ENCODE measurements at places on chromosomes 7 and 10.

- no peak for DNase-seq
Measured at GRCh38 chr7:123460616-123461015, 73.8 kb downstream of the IQUB start.

GRCh38 chr7:156642306-156643045, 1.9 kb downstream of the RNF32 start:
- DNase-seq = no peak

DNA sequence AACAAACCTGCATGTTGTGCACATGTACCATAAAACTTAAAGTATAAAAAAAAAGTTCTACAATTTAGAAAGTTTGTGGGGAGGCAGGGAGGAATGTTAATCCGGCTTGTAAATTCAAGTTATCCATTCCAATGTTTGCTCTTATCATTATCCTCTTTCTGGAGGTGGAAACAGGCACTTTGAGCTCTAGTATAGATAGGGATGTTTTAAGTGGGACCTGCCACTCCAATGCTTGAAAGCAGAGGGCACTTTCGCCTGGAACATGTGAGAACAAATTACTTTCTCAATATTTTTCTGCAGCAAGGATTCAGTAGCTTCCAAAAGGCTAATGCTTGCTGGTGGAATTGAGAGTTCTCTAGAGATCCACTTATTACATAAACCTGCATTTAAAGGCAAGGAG, 45.6 kb downstream of the FEZF1 start:
- no peak for DNase-seq

- DNase-seq = no peak
Measured at GRCh38 chr10:103781329-103782061, 73.9 kb downstream of the SH3PXD2A start.

- DNase-seq = no peak
Measured at GRCh38 chr7:34282271-34282670, 375.7 kb upstream of the NPSR1 start.

DNA sequence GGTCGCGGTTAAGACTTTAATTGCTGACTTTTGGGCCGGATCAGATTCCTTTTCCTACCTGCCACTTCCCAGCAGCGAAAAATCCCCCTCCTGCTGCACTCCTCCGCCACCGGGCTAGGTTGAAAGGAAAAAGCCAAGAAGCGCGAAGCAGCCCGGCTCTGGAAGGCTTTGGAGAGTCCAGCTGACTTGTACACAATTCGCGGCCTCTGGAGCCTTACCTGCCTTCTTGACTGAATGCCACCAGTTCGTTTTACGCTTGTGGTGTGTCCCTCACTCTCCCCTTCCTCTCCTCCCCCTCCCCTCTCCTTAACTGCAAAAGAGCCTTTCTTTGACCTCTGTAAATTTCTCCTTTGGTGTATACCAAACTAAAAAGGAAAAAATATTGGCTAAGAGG, 2.7 kb upstream of the FEZF1 start:
- no peak for DNase-seq

DNA sequence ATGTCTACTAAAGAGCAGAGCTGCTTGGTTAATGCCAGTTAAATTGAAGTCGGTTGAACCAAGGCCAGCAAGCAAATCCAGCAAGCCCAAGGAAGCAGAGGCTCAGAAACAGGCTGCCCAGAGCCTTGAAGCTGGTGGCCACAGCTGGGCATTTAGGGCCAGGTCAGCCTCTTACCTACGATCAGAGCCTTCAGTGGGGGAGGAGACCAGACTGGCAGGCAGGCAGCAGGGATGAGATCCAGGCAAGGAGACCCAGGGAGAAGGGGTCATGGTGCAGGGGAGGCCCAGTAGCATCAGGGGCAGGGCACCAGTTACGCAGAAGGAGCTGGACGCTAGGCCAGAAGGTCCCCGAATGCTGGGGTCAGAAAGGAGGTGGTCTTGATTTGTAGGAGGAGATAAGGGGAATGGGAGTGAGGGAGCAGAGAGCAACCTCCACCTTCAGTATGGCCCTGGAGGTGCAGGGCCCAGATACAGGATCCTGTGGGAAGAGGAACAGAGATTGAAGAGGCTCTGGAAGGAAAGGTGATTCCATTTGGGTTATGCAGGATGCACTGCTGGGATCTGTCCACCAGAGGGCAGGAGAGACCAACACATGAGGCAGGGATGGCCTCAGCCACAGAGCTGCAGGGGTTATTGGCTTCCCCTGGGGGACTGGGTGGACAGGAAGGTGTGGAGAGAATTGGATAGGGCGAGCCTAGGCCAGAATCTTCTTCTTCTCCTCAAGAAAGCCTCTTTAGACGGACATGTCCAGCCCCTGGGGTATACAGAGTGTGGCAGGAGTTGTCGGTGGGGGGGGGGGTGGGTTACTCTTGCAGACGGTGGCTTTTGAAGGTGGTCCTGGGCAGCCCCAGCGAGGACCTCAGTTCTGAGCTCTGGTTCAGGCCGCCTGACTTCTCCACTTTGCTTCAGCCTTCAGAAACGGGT, 132.6 kb upstream of the PODXL start:
- peak; percentile 84 for DNase-seq

DNA sequence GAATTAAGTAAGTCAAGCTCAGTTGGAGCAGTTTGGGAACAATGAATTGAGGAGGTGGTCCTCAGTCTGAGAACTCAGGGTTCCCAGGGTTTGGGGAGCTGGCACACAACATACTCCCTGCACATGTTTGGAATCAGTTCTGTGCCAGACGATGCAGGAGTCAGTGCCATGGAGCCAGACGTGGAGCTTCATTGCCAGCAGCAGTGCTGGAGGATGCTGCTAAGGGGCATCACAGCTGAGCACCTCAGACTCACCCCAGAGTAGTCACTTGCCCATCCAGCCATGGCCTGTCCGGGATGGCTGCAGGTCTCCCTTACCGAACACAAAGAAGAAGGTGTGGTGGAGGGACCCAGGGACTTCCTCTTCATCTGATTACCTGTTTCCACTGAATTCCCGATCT, 7.9 kb downstream of the GIMAP5 start:
- DNase-seq = no peak

DNA sequence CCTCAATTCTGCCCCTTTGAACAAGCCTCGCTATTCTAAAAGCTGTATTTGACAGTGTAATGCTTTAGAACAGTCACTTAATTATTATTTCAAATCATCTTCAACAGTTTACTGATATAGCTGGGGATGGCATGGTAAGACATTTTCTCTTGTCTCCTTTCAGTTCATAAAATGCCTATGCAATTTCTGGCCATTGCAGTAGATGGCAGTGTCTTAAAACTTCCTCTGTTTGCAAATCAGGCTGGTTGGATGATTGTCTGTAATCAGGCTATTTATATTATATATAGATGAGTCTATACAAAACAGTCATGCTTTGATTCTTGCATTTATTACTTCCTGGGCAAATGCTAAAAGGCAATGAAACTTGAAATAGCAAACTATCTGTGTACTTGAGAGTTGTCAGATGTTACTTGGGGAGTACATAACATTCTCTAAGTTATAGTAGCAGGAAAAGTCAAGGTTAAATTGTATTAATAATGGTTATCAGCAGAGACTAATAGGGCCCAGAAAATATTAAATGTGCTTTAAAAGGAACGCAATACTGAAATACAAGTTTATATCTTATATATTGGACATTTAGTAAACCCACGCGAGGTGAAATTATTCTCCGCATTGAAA, 55.5 kb upstream of the LHFPL3 start:
- DNase-seq = peak; percentile 2

DNA sequence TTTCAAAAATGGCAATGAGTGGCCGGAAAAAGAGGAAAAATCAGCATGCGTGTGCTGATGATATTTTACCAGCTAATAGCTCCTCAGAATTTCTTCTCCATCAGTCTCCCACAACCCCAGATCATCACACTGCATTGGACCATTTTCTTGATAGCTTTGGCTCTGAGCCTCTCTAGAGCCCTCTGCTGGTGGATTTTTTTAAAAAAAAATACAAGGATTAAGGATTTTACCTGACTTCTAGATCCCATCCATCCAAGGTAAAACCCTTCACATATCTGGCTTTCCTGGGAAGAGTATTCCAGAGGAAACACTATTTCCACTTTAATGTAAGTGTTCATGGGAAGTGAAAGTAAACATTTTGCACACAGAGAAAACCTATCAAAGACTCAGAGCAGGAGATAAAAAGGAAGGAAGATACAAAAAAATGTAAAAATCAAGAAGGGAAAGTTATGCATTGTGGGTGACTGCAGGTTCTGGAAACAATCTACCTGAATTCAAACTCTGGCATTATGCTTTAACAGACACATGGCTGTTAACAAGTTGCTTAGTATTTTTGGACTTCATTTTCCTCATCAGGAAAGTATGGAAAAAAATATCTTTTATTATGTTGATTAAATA, 380.9 kb downstream of the LRRTM3 start:
- DNase-seq = peak; percentile 31

DNA sequence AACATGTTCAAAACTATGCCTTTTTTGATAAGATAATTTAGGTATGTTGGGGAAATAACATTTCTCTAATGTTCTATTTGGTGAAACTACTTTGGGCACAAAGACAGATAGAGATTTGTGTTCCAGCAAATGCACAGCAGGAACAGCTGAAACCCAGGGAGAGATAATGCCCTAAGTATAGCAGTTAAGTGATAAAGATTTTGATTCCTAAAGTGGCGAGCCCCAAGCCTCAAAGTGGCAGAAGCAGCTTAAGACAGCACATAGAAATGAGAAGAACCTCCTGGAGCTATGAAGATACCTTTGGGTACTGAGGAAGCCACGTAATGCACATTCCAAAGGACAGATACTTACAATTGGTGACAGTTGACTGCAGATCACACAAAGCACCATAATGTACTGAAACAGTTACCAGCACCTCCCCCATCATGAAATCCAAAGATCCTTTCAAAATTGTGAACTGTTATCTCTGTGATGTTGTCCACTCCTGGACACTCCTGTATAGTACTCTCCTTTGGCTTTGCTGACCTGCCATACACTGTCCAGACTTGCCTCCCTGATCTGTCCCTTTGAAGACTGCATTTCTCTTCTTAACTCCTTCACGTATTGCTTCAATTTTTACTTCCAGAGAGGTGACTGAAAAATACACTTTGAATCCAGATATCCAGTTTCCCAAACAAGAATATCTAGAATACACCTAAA, 62.9 kb downstream of the CHRM2 start:
- no peak for DNase-seq

DNA sequence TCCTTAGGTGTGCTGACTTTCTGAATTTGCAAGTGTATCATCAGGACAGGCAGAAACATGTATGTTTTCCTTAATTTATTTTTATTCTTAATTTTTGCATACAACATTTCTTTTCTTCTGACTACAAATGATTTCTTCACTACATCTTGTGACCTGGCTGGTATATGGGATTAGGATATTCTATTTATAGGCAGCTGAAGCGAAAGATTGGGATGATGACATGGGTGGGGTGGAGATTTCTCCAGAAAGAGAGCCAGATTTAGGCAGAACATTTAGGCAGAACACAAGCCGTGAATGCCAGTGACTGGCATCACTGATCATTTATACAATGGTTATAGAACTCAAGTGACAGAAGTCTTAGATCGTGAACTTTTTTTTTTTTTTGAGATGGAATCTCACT, 256.7 kb downstream of the KLF6 start:
- no peak for DNase-seq

GRCh38 chr10:110462166-110463095, 35.3 kb upstream of the DUSP5 start:
- DNase-seq = no peak

DNA sequence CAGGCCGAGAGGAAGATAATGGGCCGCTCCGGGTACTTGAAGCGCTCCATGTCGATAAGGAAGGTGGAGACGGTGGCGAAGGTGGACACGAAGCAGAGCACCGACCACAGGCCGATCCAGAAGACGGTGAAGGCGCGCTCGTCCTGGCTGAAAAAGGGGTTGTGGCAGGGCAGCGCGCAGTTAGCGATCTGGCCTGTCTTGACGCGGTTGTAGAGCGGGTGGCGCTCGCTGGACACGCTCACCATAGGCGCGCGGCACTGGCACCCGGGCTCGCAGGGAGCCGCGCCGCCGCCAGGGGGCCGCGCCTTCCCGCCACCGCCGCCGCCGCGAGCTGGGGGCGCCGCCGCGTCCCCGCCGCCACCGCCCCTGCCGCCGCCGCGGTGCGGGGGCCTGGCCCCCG, 1.6 kb downstream of the FZD8 start:
- no peak for DNase-seq

- DNase-seq = no peak
Measured at GRCh38 chr10:47104151-47104605, 192.9 kb downstream of the PTPN20 start.

- DNase-seq = no peak
Measured at GRCh38 chr7:157664871-157665633, 328.2 kb downstream of the DNAJB6 start.

DNA sequence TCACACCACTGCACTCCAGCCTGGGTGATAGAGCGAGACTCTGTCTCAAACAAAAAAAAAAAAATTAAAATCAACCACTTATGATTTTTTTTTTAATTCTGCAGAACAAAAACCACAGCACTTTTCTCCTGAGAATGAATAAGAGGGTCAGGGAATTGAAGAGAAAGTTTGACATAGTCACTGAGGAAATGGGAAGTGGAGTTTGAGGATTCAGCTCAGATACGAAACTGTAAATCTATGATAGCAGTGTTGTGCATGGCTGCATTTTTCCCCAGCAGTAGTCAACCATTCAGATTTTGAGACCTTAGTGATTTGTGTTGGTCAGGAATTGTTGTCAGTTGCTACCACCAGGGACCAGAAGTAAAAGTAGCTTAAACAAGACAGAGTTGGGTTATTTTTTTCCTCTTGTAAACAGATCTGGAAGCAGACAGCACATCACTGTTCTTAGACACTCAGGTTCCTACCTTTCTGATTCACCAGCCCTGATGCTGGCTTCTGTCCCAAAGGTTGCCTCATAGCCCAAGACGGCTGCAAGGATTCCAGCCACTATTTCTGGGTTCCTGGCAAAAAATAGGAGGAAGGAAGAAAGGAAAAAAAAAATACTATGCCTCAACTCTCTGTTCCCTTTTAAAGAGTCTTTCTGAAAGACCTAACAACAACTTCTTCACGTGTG, 20.1 kb downstream of the PILRA start:
- no peak for DNase-seq

- DNase-seq = no peak
Measured at GRCh38 chr10:63413429-63413828, 52.3 kb downstream of the JMJD1C start.

GRCh38 chr7:35975851-35976454, 175.1 kb downstream of the SEPTIN7 start:
- peak; percentile 68 for DNase-seq

GRCh38 chr10:14243221-14243620, 87.5 kb downstream of the FRMD4A start:
- no peak for DNase-seq

DNA sequence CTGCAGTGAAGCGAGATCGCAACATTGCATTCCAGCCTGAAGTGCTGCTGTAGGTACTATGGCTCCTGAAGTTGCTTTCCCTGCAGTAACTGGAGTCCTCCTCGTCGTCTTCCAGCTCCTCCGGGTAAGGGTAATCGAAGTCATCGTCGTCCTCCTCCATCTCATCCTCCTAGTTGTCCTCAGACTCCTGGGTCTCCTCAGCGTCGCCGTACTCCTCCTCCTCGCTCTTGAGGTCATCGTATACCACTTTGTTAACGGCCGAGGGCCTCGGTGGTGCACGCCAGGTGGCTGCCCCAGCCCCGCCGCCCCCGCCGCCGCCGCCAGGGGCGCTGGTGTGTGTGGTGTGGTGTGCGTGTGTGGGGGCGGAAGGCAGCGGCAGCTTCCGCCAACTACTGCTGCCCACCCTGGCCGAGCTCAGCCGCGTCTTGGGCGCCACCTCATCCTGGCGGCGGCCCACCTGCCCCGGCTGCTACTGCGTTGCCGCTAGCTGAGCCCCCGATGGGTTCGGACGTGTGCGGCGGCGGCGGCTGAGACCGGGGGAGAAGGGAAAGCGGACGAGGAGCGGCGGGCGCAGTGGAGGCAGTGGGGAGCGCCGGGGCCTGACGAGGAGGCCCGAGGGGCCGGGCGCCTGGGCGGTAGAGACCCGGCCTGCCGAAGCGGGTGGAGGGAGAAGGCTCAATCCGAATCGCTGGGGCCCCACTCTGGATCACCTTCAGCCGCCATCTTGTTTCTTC, 11.8 kb upstream of the ACBD5 start:
- no peak for DNase-seq
